ENCODE measurements at places on chromosomes 7 and 10.

GRCh38 chr10:28796606-28797512, 119.5 kb downstream of the BAMBI start:
- no peak for DNase-seq

- DNase-seq, result no peak
Measured at GRCh38 chr7:149355390-149356048, 93.5 kb downstream of the ZNF783 start.

DNA sequence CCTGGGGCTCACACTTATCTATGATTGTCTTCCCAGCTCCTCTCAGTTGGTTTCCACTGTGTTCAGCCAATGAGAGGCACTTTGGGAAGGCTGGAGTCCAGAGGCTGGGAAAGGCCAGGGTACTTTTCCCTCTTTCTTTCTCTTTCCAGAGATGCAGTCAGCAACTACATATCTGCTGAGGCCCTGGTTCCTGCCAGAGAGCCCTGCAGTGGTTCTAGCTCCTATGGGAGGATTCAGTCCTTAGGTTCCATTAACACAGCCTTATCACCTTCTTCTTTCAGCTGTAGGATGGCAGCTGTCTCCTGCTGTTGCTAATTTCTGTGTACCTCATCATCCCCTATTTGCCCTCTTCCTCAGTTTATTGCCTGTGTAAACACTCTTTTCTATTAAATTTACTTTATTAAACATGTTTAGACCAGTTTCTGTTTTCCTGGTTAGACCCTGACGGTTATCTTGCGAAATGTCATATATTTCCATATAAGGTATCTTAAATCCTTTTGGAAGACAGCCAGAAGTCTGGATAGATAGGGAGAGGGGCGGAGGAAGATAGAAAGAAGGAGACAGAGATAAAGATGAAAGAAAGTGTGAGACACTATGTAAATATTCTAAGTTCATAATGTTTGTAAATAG, 100.3 kb downstream of the HGF start:
- no peak for DNase-seq

- DNase-seq, result no peak
Measured at GRCh38 chr7:158860394-158860793, 4.0 kb downstream of the DYNC2I1 start.

- DNase-seq, result no peak
Measured at GRCh38 chr7:74306730-74307469, 17.7 kb downstream of the CLIP2 start.

GRCh38 chr10:75599875-75600648, 168.6 kb downstream of the LRMDA start:
- no peak for DNase-seq

GRCh38 chr7:143325240-143325639, 9.3 kb downstream of the CLCN1 start:
- no peak for DNase-seq

GRCh38 chr10:16663444-16663843, 141.8 kb upstream of the C1QL3 start:
- no peak for DNase-seq

- DNase-seq, result peak; percentile 45
Measured at GRCh38 chr10:118459642-118460193, 117.6 kb upstream of the FAM204A start.

DNA sequence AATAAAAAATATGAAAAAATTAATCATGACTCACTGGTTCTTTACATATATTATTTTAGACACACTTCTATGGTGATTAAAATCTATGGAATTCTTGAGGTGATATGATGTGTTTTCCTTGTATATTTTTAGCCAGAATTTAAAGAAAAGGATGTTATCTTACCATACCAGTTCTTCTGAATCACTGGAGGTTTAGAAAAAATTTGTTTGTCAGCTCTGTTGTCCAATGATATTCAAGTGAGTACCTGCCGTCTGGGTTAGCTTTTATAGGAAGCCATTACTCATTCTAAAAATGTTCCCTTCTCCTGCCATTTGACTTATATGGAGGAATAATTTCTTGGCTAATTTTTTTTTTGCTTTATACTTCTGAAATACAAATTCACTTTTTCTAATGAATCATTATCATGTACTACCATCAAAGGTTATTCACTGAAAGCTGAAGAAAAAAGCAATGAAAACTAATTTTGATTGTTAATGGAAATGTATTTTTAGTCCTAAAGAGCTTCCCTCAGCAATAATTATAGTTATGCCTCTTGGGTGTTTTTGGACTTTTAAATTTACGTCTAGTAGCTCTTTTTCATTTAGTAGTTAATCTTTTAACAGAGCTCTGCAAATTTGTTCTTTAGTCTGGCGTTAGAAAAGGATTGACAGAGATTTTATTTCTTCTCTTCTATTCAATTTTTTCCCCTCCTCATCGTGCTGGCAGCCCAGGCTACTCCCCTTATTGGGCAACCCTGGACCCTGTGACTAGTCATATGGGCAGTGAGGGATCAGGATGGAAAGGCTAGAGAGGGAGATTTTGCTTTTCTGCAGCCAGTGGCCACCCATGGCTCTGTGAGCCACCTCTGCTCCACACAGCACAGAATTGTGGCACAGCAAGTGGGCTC, 434.2 kb downstream of the LRMDA start:
- no peak for DNase-seq

DNA sequence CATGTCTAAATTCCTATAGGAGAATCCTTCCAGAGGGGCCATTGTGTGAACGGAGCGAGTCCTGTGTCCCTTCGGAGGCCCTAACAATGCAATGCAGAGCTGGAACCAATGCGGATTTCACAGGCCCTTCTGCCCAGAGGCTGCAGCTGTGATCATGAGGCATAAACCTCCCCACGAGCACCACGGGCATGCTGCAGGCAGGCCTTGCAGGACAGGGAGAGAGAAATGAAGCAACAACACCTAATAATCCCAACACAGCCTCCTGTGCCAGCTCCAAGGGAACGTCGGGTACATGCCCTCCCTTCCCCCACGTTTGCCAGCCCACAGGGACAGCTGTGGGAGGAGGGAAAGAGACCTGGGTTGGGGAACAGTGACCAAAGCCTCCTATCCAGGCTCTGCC, 74.4 kb downstream of the TNS3 start:
- no peak for DNase-seq

- DNase-seq, result no peak
Measured at GRCh38 chr10:113274176-113274829, 278.6 kb upstream of the HABP2 start.

DNA sequence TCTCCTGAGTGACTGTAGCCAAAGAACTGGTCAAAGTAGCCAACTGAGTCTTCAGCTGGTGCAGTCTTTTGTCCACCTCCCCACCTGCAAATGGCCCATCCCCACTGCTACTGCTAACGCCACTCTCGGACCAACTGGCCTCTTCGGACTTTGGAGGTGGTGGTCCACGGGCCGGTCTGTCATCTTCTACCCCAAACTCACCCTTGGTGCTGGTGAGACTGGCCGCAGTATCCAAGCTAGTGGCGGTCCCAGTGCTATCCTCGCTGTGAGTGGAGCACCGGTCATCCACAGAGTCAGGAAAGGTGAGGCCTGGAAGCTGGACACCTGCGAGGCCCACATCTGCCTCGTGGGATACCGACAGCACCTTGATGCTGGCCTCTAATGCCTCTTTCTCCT, 750 bp downstream of the GCC1 start:
- DNase-seq, result no peak

DNA sequence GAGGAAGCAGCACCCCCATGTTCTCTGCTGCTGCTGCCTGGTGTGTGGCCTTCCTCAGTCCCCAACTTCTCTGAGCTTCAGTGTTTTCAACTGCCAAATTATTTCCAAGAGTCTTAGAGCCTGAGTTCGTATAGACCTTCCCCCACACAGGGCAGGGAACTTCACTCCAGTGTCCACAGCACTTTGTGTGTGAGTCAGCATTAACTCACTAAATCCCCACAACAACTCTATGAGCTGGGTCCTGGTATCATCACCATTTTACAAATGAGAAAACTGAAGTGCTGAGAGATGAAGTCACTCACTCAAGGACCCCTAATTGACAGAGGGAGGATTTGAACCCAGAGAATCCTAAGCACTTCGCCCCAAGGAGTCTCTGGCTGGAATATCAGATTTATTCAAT, 48.3 kb downstream of the ADCYAP1R1 start:
- no peak for DNase-seq

DNA sequence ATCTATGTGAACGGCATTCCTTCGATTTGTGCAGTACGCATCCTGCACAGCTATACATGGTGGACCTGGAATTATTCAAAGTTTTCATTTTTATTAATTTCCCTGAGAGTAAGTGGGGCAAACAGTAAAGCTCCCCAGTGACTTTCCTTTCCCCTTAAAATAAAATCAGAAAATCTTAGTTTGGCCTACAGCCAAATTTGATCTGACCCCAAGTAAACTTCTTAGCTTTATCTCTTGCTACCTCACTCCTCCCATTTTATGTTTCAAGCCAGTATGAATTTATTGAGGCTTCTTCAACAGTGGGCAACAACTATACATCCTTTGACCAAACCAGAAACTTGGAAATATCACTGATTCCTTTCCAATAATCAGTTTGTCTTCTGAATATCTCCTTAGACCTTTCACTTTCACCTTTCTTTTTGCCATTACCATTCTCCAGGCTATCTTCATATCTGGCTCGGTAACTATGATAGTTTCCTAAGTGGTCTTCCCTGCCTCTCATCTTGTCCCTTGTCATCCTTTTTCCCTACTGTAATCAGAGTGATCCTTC, 11.1 kb downstream of the SPAG6 start:
- DNase-seq, result no peak

DNA sequence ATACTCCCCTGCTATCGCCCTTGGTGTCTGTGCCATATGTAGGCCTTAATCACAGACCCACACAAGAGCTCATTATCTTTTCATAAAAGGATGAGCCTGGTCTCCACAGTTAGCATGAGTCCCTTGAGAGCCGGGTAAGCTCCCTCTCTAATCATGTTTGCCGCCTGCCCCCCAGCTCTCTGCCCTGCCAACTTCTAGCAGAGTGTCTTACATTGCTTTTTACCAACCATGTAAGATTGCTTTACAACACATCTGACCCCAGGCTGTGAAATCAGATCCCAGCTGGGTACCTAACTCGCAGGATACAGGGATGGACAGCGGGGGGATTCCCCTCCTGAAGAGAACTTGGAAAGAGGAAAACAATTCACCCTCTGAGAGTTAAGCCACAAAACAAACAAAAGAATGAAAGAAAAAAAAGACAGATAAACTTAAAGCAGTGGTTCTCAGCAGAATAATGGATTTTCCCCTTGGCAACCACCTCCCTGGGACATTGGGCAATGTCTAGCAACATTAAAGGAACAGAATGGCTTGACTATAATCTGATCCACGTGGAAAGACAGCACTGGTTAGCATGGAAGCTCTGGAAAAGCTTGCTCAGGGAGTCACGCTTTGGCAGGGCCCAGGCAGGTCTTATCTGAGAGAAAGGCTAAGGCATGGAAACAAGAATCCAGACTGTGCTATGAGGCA, 39.4 kb upstream of the ATOH7 start:
- no peak for DNase-seq

DNA sequence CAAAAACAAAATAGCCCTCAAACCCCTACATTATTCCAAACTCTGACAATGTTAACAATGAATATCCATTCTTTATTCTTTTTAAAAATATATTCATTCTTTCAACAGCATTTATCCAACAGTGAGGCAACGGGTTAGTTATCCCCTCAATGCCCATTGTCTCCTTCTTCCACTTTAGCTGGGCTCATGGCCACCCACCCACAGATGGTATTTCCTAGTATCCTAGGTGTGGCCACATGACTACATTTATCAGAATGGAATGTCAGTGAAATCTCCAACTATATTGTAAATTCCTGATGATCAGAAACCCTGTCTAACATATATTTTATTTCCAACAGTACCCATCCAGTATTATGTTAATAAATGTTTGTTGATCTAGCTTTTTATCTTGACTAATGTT, 13.6 kb downstream of the HOXA1 start:
- no peak for DNase-seq

DNA sequence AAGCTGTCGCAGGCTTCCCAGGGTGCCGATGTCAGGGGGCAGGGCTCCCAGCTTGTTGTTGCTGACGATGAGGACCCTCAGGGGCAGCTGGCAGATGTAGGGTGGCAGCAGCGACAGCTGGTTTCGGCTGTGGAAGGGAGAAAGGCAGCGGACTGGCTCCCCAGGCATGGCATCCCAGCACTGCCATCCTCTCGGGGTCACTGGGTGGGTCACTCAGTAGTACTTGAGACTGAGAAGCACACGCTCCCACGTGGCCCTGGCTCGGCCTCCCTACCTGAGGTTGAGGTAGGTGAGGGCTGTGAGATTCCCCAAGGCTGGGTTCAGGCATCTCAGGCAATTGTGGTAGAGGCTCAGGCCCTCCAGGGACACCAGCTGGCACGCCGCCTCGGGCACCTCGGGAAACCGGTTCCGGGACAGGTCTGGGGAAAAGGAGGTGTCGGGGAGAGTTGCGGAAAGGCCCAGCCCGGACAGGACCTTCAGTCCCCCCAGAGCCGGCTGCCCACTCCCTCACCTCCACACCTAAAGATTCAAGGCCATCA, 3.8 kb downstream of the LRCH4 start:
- no peak for DNase-seq

- DNase-seq, result no peak
Measured at GRCh38 chr10:78617631-78618030, 451.1 kb upstream of the ZMIZ1 start.

GRCh38 chr10:97701438-97702069, 12.0 kb upstream of the MARVELD1 start:
- peak; percentile 34 for DNase-seq

- DNase-seq, result no peak
Measured at GRCh38 chr7:4235596-4235995, 446.5 kb upstream of the FOXK1 start.

GRCh38 chr10:44300666-44301649, 83.9 kb downstream of the CXCL12 start:
- no peak for DNase-seq

DNA sequence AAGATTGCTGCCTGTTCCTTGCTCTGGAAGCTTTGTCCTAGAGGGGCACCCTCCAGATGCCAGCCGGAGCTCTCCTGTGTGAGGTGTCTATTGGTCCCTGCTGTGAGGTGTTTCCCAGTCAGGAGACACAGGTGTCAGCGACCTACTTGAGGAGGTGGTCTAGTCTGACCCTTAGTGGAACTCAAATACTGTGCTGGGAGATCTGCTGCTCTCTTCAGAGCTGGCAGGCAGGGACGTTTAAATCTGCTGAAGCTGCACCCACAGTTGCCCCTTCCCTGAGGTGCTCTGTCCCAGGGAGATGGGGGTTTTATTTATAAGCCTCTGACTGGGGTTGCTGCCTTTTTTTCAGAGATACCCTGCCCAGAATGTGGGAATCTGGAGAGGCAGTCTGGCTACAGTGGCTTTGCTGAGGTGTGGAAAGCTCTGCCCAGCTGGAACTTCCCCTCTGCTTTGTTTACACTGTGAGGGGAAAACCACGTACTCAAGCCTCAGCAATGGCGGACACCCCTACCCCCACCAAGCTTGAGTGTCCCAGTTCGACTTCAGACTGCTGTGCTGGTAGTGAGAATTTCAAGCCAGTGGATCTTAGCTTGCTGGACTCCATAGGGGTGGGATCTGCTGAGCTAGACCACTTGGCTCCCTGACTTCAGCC, 119.2 kb downstream of the PPP1R9A start:
- no peak for DNase-seq

- no peak for DNase-seq
Measured at GRCh38 chr10:35949811-35950211, 307.7 kb upstream of the FZD8 start.

- DNase-seq, result no peak
Measured at GRCh38 chr7:111226800-111227199, 135.9 kb downstream of the LRRN3 start.

GRCh38 chr10:25036381-25036780, 20.0 kb downstream of the THNSL1 start:
- DNase-seq, result no peak
